ENCODE measurements at places on chromosomes 16 and 17.

GRCh38 chr16:86232496-86232895 lies 277.8 kb upstream of the FOXF1 start:
- no peak for DNase-seq

DNA sequence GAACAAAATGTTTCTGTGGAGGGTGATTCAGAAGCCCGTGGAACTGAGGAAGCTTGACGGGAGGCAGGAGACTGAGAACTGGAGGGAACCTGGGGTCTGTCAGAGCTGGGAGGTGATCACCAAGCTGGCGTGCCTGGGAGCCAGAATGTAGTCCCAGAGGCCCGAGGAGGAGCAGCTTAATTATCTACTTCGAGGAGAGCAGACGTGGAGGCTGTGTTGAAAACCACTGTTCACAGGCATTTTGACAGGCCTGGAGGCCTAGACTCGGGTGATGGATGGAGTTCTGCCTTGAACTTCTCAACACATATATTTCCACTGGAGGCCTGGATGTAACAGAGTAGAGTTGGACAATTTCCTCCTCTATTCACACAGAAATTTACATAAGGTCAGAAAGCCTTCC lies 177.7 kb upstream of the SALL1 start:
- DNase-seq: no peak

DNA sequence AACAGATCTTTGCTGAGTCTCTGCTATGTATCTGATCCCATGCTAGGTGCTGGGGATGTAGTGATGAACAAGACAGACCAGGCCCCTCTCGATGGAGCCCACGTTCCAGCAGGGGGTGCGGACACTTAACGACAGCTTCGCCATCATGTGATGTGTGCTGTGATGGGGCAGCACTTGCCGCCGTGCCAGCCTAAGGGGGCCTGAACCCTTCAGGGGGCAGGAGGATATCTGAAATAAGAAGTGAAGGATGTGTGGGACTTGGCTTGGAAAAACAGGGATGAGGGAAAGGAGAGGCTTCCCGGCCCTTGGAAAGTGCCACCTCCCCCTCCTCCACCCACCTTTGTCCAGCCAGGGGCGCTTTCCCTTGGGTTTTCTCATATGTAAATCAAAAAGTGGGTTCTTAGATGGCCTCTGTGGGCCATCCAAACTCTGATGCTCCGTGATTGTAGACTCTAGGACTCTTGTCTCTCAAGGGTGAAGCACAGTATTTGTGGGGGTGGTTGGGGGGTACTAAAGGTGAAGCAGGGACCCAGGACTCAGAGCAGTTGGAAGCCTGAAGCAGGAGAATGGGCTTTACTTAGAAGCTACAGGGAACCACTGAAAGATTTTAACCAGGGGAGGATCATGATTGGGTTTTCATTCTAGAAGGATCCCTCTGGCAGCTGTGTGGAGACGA lies 4.0 kb upstream of the DLX3 start:
- DNase-seq: no peak

DNA sequence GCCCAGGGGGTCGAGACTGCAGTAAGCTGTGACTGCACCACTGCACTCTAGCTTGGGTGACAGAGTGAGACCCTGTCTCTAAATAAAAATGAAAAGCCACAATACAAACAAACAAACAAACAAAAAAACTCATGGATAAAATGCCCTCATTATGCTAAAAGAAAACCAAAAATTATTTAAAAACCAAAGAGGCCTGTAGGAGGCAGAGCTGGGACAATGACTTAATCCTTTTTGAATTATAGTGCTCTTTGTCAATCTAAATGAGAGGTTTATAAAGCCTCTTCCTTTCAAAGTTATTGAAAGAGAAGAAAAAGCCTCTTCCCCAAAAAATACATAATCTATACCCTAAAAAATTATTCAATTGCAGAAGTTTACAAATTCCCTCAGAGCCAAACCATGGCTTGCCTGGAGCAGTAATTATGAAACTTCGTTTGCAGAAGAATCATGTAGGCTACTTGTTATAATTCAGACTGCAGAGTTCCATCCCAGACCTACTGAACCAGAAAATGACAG lies 18.5 kb downstream of the CRLF3 start:
- DNase-seq: no peak

GRCh38 chr17:40457369-40457768 lies 14.1 kb downstream of the IGFBP4 start:
- no peak for DNase-seq

GRCh38 chr17:4152471-4152870 lies 9.5 kb downstream of the CYB5D2 start:
- DNase-seq: no peak

DNA sequence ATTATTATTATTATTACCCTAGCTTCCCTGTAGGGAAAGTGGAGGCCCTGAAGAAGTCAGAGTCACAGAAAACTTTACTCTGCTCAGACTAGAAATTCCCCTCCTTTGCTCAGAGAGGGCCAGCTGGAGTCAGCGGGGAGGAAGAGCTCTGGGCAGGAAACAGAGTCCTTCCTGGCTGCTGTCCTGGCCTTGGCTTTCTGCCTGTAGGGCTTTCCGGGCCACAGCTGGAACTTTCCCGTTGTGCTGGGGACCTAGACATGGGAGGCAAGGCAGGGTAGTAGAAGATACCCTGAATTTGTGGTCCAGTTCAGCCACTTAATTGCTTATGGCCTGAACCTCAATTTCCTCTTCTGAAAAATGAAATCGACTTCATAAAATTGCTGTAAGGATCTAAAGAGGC lies 14.0 kb upstream of the CCL2 start:
- DNase-seq: no peak

DNA sequence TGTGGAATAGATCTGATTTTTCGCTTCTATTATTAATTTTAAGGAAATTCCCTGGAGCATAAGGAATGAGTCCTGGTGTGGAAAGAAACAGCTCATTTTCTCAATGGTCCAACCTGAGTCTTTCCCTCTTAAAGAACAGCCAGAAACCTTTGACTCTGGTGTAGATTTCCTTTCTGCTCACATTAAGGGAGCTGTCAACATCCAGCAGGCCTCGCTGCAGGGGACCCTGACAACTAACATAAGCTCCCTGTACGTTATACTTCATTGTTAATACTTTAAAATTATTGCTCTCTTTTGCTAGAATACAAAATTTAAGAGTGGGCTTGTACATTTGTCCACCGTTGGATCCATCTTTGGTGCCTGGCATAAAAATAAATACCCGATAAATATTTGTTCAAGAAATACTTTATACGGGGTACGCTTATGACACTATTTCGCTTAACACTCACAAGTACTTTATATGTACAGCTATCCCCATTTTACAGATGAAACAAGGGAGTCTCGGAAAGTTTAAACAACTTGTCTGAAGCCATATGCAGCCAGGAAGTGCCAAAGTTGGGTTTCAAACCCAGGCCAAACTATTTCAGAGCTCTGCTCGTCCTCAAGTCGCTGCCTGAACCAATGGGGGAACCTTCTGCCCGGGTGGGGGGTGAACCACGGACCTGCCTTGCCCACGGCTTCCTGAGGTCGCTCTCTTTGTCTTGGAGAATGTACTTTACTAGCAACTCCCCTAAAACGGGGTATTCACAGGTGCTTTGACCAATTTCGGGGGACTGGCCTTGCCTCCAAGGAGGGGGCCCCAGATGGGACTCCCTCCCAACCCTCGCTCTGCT lies 611 bp downstream of the SMARCE1 start:
- peak; percentile 20 for DNase-seq

GRCh38 chr17:42543190-42544079 lies 7.4 kb downstream of the NAGLU start:
- no peak for DNase-seq

DNA sequence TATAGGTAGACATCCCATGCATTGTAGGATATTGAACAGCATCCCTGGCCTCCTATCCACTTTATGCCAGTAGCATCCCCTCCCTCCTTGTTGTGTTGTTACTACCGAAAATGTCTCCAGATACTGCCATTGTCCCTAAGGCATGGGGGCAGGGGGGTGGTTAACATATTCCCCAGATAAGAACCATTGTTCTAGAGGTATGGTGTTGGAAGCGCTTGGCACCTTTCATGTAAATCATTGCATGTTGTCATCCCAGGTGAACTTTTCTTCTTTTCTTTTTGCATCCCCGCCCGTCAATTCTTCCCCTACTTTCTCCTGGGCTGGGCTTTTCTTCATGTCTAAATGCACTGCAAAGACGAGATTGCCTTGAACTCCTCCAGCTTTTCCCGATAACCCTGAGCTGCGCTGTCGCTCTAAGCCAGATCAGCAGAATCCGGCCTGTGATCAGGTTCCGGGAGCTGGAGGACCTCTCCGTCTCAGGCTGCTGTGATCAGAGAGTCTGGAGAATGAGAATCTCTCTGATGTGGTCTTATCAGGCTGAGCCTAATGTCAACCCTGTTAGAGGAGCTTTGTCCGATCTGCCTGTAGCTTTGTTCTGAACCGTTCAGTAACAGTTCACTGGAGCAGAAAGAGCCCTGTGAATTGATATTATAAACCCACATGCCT lies 76.2 kb downstream of the RBFOX1 start:
- DNase-seq: no peak

DNA sequence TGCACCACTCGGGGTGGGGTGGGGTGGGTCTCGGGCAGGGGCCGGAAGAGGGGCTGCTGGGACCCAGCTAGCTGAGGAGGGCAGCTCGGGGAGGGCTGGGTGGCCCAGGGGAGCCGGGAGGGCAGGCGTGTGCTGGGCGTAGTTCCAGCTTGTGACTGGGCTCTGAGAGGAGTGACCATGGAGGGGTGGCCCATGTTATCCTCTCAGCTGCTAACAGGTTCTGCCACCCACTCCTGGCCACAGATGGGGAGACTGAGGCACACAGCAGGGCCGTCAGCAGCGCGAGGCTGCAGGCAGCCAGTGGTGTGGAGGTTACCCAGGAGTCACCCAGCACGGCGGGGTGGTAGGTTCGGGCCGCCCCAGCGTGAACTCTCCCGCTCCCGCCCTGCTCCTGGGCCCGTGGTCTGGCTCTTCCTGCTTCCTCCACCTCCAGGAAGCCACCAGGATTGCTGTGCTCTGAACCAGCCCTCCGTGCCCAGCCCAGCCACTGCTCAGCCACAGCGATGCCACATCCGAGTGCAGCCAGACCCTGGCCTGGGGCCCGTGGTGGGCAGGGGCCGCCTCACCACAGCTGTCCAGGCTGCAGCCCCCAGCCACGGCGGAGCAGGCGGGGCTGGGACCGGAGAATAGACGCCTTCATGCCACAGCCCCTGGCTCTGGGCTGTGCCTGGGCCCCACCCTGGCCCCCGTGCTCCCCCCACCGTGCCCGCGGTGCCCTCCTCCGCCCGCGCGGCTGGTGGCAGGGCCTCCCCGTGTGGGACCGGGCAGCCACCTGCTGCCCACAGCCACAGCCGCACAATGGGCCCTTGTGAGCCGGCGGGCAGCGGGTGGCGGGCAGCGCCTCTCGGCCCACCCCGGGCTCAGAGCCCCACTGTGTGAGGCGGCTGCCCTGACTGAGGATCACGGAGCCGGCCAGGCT lies 26.3 kb upstream of the SSTR5 start:
- DNase-seq: no peak

DNA sequence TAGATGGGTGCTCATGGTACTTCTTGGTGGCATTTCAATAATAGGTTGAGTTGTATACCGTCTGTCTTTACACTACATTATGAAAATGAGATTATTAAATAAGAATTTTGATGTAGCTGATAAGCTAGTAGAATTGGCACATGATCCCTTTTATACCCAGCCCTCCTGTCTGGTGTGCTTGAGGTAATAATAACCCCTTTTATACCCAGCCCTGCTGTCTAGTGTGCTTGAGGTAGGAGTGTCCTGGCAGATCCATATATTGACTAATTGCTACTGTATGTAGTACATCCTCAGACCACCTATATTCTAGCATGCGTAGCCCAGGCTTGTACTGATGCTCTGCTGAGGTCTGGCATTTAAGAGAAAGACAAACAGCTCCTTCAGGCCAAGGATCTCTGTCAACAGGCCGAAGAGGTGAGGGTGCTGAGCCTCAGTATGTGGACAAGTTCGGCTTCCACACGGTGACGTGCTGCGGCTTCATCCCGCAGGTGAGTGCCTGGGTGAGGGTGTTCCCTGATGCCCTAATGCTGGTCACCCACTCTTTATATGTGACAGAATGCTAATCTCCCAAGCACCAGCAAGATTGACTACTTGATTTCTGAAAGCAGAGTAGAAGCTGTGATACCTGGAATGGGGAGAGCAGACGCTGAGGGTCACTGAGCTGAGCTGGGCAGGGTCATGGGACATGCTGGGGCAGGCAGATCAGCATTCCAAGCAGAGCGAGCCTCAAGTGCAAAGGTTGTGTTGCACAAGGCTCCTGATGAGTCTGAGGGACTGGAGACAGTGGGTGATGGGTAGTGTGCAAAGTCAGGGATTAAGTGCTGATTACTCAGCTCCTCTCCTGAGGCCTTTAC lies 5.7 kb downstream of the FN3K start:
- no peak for DNase-seq

DNA sequence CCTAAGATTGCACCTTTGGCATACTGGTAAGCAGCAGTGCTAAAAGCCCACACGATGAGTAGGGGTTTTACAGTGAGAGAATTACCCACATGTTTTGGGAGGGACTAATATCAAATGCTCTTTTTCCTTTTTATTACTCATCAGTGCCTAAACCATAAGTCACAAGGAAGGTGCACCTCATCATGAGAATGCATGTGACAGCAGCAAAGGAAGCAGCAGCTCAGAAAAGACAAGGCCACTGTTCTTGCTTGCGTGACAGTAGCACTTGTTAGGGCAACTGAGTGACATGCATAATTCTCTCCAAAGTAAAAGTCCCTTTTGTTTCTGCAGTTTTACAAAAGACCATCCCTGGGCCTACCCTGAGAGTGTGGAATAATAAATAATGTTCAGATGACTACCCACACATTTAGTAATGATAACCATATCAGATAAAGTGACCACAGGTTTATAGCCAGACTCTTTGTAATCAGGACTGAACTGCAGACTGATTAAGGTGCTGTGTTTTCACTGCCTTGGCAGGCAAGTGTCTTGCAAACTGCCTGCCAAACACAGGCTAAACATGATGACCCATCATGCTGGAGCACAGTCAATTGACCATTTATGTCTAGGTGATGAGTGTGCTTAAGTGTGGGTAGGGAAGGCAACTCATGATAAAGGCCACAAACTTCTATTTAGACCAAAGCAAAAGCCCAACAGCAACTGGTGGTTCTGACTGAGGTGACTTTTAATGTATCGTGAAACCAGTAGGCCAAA lies 1751.4 kb downstream of the TP53TG3F start:
- DNase-seq: no peak

- DNase-seq: no peak
These were observed 6.8 kb upstream of the NOTUM start for GRCh38 chr17:81967533-81968395.

GRCh38 chr16:87246269-87247065 lies 70.7 kb downstream of the C16orf95 start:
- no peak for DNase-seq

GRCh38 chr17:55254375-55254774 lies 10.4 kb upstream of the HLF start:
- no peak for DNase-seq

- no peak for DNase-seq
These were observed 26.2 kb downstream of the TEKT5 start for GRCh38 chr16:10668322-10669045.
